HFFc6 (cell line): ENCODE measurements at places on chromosomes 12 and 14.
A peak's percentile ranks its signal among the peaks of the same experiment; 100 is the strongest.

DNA sequence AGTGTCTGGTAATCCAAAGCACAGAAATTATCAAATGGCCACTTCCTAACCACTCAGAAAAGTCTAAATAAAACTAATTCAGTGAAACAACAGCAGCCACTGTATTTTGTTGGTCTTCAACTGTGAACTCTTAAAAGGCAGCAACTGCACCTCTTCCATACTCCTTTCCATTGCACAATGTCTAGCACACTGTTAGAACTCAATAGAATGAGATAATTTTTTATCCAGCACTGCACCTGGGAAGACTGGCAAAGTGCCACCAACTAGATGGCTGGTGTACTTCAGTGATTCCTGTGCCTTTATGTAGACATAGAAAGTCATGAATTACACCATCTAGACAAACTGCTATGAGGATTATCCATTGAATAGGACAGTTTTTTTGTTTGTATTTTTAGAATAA is 26.2 kb downstream of the LGR5 start:
- H3K4me1 ChIP-seq: peaks cover 9% of the 10 kb centered on the region; the same call in 1 of the 2 replicates
- peaks cover 9% of the 10 kb centered on the region for H3K27me3 ChIP-seq
- no peak for DNase-seq

DNA sequence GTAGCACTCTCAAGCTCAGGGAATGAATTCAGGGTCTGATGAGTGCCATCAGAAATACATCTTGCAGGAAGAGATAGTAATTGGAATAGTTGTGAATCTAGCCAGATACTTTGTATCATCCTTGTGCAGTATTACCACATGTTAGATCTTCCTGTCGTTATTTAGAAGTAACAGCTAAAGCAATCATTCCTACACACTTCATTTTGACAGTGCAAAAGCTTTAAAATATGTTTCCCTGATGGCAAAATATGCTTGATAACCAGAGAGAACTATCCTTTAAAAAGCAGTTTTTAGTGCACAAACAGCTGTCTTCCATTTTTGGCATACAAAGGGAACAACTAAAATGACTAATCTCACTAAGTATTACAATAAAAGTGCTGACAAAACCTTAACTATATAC is 149.5 kb upstream of the SLC38A2 start:
- H3K36me3 ChIP-seq: peaks cover 48% of the 10 kb centered on the region
- no peaks in the 10 kb centered on the region; the same call in 1 of the 2 replicates for H3K27me3 ChIP-seq
- H3K4me1 ChIP-seq: peaks cover 78% of the 10 kb centered on the region
- H3K4me3 ChIP-seq: peak overlapping the region; percentile 86
- DNase-seq: peak; percentile 5
- peak overlapping the region; percentile 96 for H3K27ac ChIP-seq

DNA sequence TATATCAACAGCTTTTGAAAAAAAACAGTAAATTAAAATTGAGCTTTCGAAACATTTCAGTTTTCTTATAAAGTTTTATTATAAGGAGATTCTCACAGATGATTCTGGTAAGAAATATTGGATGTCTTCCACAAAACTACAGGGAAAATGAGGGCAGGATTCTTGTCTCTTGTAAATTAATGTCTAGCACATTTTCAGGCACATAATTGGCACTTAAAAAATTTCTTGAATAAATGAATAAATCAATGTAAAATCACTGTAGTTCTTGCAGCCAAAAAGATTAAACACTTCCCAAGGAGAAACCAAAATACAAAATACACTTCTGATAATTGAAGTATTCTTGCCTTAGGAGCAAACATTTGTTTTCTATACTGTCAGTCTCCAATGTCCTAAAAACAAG is 164.4 kb downstream of the NELL2 start:
- no peak for DNase-seq
- no peak overlapping the region for H3K27ac ChIP-seq
- no peaks in the 10 kb centered on the region; the same call in 1 of the 2 replicates for H3K36me3 ChIP-seq
- no peaks in the 10 kb centered on the region for H3K4me1 ChIP-seq
- no peak overlapping the region for H3K4me3 ChIP-seq

GRCh38 chr14:81221579-81222102 is 882 bp upstream of the GTF2A1 start:
- peak overlapping the region; percentile 94 for H3K4me3 ChIP-seq
- peaks cover 5% of the 10 kb centered on the region for H3K36me3 ChIP-seq
- H3K4me1 ChIP-seq: peaks cover 32% of the 10 kb centered on the region
- H3K27ac ChIP-seq: peak overlapping the region; percentile 99

DNA sequence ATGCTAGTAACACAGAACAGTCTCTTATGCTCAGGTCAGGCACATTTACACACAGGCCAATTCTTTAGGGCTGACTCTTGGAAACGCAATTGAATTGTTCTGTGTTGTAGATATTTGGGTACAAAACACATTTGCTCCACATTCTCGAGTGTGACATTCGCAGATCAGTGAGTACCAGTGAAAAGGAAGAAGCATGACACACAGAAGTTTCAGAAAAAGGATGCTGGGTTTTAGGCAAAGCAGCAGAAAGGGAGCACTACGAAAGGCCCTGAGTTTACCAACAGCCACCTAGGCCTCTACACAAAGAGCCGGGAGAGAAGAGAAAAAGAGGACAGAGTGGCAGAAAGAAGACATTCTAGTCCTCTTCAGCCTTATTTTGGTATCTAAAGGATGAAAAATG is 254.4 kb upstream of the BTG1 start:
- H3K36me3 ChIP-seq: no peaks in the 10 kb centered on the region
- DNase-seq: no peak
- H3K4me3 ChIP-seq: no peak overlapping the region
- peaks cover 18% of the 10 kb centered on the region for H3K4me1 ChIP-seq
